CD4-positive, alpha-beta T cell treated with Interleukin-15 for 4 hours (primary cell): ENCODE measurements at places on chromosomes 2 and 18.

DNA sequence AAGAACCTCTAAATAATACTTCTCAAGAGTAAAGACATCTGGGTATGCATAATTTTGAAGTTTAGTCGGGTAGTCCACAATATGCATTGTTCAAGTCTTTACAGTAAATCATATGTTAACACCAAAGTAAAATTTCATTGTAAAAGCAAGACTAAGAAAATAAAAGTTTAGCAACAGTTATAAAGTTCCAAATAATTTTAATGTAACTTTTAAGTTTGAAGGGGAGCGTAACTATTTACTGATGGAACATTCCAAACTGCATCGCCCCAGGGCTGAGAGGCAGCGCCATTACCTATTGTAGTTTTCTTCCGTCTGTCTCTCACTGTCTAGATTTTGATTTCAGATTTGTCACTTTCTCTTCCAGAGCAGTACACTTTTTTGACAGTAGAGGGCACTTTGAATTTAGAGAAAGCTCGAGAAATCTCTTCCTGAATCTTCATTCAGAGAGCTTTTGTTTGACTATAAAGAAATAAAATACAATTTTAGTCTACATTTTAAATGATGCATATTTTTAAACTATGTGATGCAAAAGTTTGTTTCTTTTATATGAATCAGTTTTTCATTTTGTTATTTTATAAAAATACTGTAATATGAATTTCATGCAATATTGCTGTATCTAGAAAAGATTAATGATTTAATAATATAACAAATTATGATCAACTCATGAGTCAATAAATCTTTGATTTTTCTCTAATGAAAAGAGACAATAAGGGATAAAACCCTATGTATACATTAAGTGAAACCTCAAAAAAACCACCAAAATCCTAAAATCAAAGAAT lies 389.8 kb downstream of the FIGN start:
- DNase-seq, result peak; percentile 10

- no peak for DNase-seq
These were observed 135.8 kb downstream of the HAUS1 start for GRCh38 chr18:46239998-46240397.

DNA sequence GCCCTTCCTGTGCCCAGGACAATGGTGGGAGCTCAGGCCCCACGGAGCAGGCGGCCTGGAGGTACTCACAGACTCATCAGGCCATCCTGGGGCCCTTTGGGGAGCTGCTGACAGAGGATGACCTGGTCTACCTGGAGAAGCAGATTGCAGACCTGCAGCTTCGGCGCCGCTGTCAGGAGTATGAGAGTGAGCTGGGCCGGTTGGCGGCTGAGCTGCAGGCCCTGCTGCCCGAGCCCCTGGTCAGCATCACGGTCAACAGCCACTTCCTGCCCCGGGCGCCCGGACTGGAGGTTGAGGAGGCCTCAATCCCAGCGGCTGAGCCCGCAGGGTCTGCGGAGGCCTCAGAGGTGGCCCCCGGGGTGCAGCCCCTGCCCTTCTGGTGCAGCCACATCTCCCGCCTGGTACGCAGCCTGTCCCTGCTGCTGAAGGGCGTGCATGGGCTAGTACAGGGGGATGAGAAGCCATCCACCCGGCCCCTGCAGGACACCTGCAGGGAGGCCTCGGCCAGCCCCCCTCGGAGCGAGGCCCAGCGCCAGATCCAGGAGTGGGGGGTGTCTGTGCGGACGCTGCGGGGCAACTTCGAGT lies 8.3 kb upstream of the KLHL30 start:
- no peak for DNase-seq

DNA sequence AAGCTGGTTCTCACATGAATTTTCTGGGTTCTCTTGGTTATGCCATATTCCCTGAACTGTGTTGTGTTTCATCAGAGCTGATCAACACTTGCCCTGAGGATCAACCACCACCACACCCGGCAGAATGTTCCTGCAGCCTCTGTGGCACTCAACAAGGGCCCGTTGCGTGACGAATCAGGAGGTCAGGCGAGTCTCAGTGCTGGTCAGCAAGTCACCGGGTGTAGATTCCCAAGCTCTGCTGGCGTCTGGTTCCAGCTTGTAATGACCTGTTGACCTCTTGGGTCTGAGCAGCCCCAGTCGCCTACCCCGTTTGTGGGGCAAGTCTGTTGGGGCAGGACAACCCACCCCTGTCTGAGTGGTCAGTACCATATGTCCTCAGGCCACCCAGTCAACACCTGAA lies 46.0 kb downstream of the ADCY3 start:
- no peak for DNase-seq

GRCh38 chr18:72830109-72830508 lies 37.7 kb downstream of the NETO1 start:
- no peak for DNase-seq

DNA sequence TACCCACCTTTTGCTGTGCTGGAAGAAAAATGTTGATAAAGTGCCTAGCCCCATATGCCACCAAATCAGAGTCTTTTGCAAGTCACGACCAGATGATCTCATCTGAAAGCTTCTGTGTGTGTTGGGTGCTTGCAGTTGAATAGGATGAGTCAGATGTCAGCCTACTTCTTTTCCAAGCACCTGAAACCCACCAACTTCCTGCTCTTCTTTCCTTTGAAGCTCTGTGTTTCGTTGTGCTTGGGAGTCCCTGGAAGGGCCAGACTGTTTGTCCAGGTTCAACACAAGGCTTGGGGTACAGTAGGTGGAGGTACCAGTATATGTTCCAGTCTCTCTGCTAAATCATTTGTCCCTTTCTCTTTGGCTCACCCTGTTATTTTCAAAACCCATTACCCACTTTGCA lies 36.8 kb upstream of the LCLAT1 start:
- peak; percentile 22 for DNase-seq

GRCh38 chr2:126698376-126698775 lies 42.4 kb downstream of the GYPC start:
- no peak for DNase-seq
